Uterus (tissue), 4 donors: ENCODE measurements at places on chromosomes 5 and 9. TPM values are rescaled to one million over a fixed set of nuclear protein-coding genes. Genes with fewer than 3 reads are reported as not detected.

Gene MEGF10
- 3.5 TPM for total RNA-seq

GRCh38 chr5:151236888-151237287 lies 13.0 kb upstream of the CCDC69 start:
- DNase-seq: no peak

Gene GPR151
- total RNA-seq: not detected

DNA sequence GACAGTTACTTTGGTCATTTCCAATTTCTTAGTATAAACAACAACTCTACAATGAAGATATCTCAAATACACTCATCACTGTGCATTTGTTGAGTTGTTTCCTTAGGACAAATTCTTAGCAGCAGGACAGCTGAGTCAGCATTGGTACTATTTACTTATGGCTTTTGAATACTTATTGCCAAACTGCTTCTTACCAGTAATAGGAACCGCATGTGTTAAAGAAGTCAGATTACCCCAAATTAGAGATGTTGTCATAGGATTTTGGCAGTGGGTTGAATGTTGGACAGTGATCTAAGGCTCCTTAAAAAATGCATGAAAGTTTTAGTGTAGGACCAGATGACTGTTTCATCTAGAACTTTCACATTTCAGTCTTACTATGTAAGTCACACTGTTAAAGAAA lies 280.1 kb upstream of the DMRT1 start:
- no peak for DNase-seq

- no peak for DNase-seq
These were observed 190.9 kb downstream of the RFK start for GRCh38 chr9:76203373-76203772.

DNA sequence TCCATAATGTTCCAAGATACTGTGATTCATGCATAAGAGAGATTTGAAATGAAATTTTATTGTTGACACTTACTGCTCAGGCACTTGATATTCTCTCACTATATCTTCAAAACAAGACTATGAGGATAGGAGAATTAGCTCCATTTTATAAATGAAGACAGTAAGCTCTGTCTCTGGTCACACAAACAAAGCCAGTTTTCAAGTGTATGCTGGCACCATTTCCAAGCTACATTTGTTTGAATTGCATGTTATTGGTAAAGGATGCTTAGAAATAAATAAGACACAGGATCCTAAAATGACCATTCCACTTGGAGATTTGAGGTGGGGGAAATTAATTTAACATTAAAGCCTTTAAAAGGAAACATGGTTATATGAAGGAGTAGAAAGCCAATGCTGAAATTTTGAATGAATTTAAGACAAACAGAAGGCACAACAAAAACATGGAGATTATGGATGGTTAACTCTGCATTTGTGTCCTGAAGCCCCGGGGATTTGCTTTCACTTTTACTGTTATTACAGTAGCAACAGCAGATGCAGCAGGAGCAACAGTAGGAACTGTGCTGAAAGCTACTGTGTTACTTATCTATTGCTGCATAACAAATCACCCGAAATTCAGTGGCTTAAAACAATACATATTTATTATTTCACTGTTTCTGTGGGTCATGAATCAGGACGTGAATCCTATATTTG lies 79.7 kb upstream of the ASTN2 start:
- no peak for DNase-seq

DNA sequence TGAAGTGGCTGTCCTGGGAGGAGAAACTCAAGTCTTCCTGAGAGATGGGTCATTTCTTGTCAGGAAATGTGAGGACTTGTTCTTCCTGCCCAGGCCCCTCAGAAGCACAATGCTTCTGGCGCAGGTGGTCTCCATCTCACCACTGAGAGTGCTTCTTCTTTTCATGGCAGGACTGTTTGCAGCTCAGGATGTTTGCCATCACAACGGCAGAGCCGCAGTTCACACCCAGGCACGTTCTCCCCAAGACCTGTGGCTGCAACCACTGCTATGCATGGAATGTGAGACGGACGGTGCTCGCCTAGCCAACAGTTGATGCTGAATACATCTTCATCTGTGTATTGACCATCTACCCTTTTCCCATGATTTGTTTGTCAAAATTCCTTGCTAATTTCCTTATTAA lies 216.3 kb downstream of the GADD45G start:
- DNase-seq: no peak

DNA sequence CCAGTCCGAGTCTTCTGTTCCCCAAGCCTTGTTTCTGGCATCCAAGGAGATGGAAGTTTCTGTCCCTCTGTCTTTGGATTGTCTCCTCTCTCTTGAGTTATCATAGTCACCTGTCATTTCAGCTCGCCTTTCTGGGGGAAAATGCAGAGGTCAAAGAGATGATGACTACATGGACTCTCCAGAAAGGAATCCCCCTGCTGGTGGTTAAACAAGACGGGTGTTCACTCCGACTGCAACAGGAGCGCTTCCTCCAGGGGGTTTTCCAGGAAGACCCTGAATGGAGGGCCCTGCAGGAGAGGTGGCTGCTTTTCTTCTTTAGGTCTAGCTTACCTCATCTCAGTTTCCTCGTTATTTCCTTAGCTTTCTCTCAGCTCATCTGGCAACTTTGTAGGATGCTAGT lies 25.1 kb downstream of the ERAP2 start:
- DNase-seq: no peak

DNA sequence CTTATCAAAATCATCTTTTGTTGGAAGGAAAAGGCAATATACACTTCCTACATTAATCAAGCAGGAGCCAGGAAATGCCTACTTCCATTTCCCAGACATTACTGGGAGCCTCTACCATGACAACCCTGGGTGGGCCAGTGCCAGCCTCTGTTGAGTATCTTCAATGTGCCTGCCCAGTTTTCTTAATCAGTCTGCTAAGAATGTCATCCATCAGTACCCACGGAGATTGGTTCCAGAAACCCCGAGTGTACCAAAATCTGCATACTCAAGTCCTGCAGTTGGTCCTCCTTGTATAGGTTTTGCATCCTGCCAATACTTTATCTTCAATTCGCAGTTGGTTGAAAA lies 82.4 kb downstream of the MARCHF3 start:
- no peak for DNase-seq

DNA sequence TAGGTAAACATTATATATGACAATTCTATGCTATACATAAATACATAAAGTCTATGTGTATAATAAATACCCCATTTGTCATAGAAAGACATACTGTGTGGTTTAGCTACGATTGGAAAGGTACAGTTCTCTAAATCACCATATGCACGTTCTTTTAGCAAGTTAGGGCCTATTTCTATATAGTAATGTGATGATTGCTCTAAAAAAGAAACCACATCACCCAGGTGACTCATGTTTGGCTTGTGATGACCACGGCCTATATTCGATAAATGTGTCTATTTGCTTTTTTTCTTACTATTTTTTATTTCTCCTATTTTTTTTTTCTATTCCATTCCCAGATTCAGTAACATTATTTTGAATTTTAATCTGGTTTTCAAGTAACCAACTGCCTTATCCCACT lies 34.7 kb downstream of the RETREG1 start:
- no peak for DNase-seq

GRCh38 chr5:39441838-39442237 lies 17.1 kb upstream of the DAB2 start:
- DNase-seq: no peak

Gene PCDHB8
- under 0.01 TPM for total RNA-seq

DNA sequence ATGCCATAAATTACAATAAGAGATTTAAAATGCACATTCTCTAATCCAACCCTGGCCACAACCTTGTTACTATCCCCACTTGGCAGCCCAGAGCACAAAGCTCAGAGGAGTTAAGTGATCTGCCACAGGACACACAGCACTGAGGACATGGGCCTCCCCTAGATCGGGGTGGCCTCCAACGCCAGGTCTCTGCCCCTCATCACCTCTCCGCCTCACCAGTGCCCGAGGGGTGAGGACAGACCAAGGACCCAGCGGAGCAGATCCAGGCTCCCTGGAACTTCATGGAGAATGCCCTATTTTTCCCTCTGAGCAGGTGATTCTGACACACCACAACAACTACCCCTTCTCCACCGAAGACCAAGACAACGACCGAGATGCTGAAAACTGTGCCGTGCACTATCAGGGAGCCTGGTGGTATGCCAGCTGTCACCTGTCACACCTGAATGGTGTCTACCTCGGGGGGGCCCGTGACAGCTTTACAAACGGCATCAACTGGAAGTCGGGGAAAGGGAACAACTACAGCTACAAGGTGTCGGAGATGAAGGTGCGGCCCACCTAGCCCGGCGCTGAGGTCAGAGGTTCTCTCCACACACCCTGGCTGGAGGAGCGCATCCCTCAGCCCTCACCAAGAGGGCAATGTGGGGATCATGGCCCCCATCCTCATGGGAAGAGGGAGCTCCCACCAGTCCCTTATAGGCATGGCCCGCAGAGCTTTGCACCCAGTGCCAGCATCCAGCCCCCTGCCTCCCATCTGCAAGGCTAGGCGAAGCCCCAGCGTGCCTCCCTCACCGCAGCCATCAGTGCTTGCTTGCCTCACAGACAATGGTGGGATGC lies 12.5 kb upstream of the FCN2 start:
- peak; percentile 6 for DNase-seq

GRCh38 chr5:62083661-62084060 lies 222.3 kb upstream of the KIF2A start:
- no peak for DNase-seq

Gene ACOT12
- total RNA-seq: 0.55 TPM

GRCh38 chr9:83715221-83715620 lies 7.5 kb upstream of the UBQLN1 start:
- no peak for DNase-seq

GRCh38 chr5:180338001-180338707 lies 15.0 kb downstream of the GFPT2 start:
- DNase-seq: no peak

- no peak for DNase-seq
These were observed 16.0 kb downstream of the SERINC5 start for GRCh38 chr5:80239680-80240367.
